Naive thymus-derived CD8-positive, alpha-beta T cell (primary cell): ENCODE measurements at places on chromosomes 1 and 21.
A peak's percentile ranks its signal among the peaks of the same experiment; 100 is the strongest.

- DNase-seq = no peak
These were observed 190.7 kb upstream of the MAP1LC3C start for GRCh38 chr1:242189591-242189990.

GRCh38 chr1:101438359-101438758 lies 201.5 kb downstream of the S1PR1 start:
- no peak for DNase-seq

GRCh38 chr1:182269097-182269496 lies 122.5 kb downstream of the GLUL start:
- no peak for DNase-seq

GRCh38 chr1:64775113-64775512 lies 30.2 kb downstream of the RAVER2 start:
- no peak for DNase-seq

DNA sequence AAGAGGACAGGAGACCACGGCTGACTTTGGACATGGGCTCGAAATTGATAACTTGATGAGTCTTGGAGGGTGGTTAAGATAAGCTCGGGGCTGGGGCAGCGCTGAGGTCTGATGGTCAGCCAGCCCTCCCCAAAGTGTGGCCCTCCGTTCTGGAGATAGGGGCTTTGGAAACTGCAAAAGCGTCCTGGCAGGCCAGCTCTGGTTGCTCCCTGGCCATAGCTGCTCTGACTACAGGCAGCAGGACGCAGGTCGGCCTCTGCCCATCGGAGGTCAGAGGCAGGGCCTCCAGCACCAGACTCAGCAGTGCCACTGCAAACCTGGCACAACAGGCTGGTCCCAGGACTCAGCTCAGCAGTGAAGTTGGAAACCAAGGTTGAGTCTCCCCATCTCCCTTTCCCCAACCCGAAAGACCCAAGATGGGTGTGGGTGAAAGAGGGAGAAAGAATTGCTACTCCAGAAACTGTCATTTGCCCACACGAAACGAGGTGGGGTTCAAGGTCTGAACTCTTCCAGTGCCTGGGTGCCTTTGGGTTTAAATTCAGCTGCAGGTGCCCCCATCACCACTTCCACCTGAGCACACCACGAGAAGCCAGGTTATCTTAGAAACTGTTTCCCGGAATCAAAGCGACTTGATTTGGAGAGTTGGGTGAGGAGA lies 4.8 kb downstream of the SIM2 start:
- no peak for DNase-seq

GRCh38 chr1:223650465-223650864 lies 15.0 kb downstream of the CAPN8 start:
- DNase-seq = no peak

DNA sequence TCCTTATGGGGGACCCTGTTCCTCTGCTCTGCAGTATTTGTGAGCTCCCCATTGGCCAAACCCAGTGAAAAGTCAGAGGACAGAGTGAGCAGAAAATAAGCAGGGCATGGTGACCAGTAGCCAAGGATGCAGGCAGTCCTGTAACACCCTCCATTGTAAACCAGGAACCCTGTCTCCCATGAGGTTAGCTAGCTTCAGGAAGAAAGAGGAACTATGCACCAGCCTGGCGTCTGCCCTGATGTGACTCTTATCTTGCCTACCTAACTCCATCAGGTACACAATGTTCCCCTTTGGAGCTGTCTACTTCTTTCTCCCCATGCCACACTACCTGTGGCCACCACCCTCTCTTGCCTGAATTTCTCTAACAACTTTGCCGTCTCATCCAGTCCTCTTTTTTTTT lies 119.2 kb downstream of the LRIG2 start:
- no peak for DNase-seq

- no peak for DNase-seq
These were observed 6.1 kb upstream of the PLA2G5 start for GRCh38 chr1:20063861-20064292.

GRCh38 chr1:16296643-16297042 lies 55.6 kb downstream of the FBXO42 start:
- no peak for DNase-seq

GRCh38 chr1:200907611-200908097 lies 13.0 kb downstream of the INAVA start:
- no peak for DNase-seq

- no peak for DNase-seq
These were observed 148.7 kb upstream of the SPAG17 start for GRCh38 chr1:118333601-118334210.

- no peak for DNase-seq
These were observed 1.6 kb downstream of the KCNE1 start for GRCh38 chr21:34510148-34511142.

GRCh38 chr1:200302921-200303290 lies 106.9 kb downstream of the ZNF281 start:
- no peak for DNase-seq

- DNase-seq = no peak
These were observed 3.7 kb upstream of the UCK2 start for GRCh38 chr1:165823552-165824268.

GRCh38 chr1:18612073-18612472 lies 18.6 kb upstream of the PAX7 start:
- no peak for DNase-seq

- no peak for DNase-seq
These were observed 13.5 kb downstream of the FALEC start for GRCh38 chr1:150529017-150529416.

GRCh38 chr1:94013367-94013878 lies 104.2 kb upstream of the GCLM start:
- DNase-seq = no peak

- no peak for DNase-seq
These were observed 12.5 kb upstream of the IGSF3 start for GRCh38 chr1:116679828-116680628.

DNA sequence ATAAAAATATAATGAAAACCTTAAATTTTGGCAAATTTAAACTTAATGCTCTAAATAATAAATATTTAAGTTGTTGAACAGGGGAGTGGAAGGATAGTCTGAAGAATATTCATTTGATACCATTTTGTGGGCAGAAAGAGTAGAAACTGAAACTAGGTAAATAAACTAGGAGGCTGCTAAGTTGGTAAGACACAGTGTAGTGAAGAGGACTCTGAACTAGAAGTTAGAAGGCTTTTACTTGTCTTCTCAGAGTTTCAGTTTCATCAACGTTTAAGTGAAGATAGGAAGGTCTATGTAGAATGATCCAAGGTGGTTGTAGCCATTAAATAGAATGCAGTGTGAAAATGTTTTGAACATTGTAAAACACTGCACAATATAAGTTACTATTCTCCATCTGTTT lies 516.9 kb downstream of the AMY1C start:
- DNase-seq = no peak

DNA sequence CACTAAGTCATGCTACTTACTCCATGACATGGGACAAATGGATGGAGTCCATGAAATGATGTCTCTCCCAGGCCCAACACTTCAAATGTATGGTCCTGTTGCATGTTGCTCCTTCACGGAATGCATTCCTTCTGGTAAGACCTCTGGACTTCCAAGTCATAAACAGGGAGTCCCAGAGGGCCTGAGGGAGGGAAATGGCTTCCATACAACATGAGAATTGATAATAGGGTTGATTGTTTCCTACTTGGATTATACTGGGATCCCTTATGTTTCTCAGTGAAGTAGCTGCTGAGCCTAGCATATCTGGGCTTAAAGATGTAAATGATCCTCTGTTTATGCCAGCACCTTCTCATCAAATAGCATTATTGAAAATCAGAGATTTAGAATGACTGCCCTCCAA lies 104.2 kb upstream of the MAGI3 start:
- DNase-seq = no peak

GRCh38 chr1:85465099-85465785 lies at the start of gene DDAH1:
Gene DDAH1 (minus strand): TSS chr1:85465159. CDS start chr1:85465045, 114 bp downstream.
- DNase-seq = peak; percentile 1

GRCh38 chr1:152997901-152998300 lies 3.6 kb upstream of the SPRR3 start:
- DNase-seq = no peak

DNA sequence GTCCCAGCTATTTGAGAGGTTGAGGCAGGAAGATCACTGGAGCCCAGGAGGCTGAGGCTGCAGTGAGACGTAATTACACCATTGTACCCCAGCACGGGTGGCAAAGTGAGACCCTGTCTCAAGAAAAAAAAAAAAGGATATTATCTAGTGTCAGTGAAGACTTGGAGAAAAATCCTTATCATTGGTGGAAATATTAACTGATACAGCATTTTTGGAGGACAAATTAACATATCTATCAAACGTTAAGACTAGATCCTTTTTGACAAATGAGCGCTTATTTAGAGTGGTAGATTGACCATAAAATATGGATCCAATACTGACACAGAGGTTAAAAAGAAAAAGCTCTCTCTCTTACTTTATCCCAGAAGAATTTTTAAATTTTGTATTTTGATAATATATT lies 35.2 kb upstream of the DYRK1A start:
- no peak for DNase-seq

DNA sequence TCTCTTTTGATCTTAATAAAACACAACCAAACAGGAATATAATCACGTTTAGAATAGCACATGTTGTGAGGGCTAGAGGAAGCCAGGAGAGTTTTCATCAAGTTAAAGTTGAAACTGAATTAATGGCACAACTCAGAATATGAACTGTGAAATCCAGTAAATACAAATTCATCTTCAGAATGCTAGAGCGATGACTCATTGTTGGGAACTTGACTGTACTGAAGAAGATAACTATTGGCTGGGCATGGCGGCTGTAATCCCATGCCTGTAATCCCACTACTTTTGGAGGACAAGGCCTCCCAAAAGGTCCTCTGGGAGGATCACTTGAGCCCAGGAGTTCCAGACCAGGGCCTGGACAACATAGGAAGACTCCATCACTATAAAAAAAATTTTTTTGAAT lies 8.8 kb downstream of the SYF2 start:
- no peak for DNase-seq

- DNase-seq = no peak
These were observed 669 bp downstream of the KCNQ4 start for GRCh38 chr1:40784141-40784770.

DNA sequence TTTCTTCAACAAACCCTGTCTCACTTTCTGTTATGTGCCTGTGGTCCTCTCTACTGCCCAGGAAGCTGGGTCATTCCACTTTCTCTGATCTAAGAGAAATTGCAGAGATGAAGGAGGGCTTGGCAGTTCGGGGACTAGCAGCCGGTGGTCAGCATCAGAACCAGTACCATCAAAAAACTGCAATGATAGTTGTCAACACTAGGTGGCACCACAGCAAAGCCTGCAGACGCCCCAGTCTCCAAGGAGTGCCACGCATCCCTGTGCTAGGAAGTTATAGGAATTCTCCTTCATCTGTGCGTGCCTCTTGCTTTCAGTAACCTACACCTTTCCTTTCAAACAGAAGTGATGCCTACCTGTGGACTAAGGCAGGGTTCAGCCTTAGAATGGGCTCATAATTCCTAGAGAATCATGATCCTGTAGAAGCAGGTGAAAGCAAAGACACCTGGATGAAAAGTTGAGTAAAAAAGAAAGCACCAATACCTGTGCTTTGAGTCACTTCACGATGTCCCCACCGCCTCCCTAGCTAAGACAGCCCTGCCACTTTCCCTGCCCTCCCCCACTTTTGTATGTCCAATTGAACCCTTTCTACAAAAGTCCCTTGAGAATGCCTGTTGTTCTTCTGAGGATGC lies 129.2 kb downstream of the ADAMTS1 start:
- peak; percentile 6 for DNase-seq

DNA sequence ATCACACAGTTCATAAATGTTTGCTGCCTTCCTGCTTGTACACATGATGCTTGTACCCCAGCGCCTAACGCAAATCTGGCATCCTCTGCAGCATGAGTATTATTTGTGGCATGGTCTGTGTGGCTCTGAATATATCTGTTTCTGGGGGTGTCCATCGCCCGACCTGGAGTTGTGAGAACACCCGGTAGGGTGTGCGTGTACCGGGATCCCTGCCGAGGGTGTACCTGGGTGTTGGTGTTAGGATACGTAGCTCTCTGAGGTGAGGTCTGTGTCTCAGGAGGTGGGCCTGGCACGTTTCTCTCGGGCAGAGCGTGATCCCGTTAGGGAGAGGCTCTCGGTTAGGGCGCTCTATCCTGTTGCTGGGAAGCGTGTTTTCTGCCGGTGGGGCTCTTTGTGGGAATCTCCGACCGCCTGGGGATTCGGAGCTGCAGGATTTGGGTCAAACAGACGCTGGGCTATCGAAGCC lies 10.4 kb upstream of the CDC20 start:
- DNase-seq = no peak

- DNase-seq = no peak
These were observed 54.1 kb upstream of the ABCG1 start for GRCh38 chr21:42164818-42165217.

DNA sequence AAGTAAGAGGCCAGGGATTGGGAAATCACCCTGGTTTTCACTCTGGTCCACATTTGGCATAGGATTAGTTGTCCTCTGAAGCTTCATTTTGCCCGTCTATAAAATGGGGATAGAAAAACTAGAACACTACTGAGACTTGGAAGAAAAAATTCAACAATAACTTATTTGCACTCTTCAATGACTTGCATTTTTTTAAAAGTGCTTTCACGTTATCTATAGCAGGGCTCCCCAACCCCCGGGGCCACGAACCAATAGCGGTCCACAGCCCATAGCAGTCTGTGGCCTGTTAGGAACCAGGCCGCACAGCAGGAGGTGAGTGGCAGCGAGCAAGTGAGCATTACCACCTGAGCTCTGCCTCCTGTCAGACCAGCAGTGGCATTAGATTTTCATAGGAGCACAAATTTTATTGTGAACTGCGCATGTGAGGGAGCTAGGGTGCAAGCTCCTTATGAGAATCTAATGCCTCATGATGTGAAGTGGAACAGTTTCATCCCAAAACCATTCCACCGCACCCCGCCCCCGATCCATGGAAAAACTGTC lies 2.8 kb downstream of the KIAA1614 start:
- DNase-seq = no peak

DNA sequence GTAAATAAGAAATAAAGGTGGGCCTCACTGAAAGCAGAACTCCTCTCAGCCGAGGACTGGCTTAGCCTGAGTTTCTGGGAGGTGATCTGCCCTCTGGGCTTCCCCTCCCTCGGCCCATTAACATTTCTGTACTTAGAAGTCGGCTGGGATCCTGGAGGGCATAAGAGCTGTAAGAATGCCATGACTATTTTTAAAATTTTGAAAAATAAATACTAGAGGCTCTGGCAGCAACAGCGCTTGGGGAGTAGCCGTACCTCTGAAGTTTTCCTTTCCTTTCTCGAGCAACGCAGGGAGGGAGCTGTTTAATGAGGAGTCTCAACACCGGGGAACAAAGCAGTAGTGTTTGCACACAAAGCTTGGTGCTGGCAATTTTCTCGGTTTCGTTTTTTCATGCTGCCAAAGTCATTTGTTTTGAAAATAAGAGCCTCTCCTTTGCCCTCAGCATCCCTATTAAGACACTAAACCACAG lies 498.7 kb downstream of the SMYD3 start:
- no peak for DNase-seq

DNA sequence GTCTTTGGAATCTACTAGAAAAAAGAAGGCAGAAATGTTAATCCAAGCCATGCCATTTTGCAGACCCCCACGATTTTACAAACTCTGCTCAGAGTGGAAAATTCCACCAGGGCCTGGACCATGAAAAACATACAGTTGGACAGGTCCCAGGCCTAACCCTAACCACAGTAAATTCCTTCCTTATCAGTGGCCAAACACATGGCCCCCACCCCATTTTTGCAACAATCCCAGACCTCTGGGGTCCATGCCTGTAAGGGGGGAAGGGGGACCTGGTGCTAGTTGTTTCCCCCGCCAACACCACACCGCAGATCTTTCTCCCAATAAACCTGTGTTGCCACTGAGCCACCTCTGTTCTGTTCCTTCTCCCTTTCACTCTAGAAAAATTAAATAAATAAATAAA lies 1352.7 kb downstream of the AMY1C start:
- DNase-seq = no peak
